ENCODE measurements at places on chromosomes 11 and 22. TPM values are rescaled to one million over a fixed set of nuclear protein-coding genes. Genes with fewer than 3 reads are reported as not detected.

DNA sequence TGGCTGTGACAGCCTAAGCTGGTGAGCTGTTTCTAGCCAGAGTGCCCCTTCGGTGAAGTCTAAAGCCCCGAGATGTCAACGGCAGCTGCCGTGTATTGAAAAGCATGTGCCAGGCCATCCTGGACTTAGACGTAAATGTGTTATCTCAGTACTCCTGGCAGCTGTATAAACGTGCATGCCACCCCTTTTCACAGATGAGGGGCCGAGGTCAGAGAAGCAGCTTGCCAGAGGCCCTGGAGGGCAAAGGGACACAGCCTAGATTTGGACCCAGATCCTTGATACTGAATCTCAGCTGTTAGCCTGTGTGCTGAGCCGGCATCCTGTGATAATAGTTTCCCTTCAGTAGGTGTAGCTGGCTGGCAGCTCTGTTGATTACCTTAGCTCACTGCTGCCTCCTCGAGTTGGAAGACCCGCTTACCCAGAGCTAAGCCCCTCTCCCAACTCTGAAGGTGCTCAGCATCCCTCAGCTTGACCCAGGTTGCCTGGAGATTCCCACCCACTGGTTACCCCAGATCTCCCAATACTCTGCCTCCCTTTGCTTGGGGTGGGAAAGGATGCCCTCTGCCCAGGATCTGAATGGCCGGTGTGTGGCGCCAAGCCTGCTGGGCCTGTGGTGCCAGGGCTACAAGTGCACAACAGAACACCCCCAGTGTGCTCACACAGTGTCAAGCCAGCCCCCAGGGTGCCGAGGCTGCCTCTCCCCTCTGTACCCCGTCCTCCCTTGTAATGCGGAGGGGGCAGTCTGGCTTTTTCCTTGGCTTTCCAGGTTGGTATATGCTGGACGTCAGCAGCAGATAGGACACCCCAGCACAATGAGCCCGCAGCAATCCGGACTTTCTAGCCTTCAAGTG is 59.8 kb upstream of the WNT7B start:
- no peak for DNase-seq

DNA sequence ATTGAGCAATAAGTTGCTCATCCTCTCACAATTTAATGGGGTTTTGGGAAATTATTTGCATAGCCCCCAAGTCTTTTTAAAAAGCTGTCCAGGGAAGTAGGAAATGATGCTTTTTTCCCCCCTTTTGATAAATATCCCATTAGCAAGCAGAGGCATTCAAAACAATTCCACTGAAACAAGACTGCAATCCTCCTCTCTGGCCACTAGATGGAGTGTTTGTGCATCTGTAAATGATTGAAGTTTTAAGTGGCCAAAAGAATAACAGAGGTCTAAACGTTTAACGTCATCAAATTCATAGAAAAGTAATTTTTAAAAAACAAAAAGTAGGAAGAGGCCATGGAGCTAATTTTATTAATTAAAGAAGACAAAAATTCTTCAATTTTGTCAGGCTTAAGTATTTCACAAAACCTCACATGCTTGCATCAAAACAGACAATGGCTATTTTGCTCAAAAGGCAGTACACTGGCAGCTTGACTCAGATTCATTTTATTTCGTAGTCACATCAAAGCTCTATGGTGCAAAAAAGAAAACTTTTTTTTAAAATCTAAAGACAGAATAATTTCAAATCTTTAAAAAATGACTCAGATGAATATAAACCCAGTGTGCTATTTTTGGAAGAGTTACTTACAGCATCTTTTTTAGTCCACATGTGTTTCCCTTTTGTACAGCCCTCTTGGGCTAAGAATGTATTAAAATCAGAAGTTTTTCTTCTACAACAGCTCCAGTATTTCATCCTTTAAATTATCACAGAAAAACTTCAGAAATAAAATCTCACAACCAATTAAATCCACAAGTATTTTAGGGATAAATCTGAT is 17.8 kb downstream of the CHORDC1 start:
- no peak for DNase-seq

- DNase-seq = no peak
Observed at GRCh38 chr11:126606484-126606883, 251.0 kb downstream of the ST3GAL4 start.

DNA sequence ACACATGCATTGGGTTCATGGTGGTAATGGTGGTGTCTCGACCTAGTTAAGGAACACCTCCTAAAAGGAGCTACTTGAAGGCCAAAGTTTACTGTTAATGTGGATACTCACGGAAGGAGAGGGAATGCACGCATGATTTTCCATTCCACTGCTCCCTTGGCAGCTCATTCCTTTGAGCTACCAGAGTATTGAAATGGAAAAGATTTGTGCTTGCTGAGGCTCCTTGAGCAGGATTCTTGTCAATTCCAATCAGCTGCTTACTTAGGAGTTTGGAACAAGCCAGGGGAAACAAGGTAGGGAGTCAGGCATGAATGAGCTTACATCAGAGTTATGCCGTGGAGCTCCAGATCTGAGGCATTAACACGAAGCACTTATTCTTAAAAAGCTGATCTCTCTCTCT is 108.8 kb downstream of the GRIA4 start:
- no peak for DNase-seq

MMP26 gene
- not detected for total RNA-seq

TTLL1 gene
- total RNA-seq = 7.8 TPM

FAM227A gene
- 0.43 TPM for total RNA-seq
